ENCODE measurements at places on chromosomes 1 and 21.

- no peak for DNase-seq
Measured at GRCh38 chr1:160880216-160880615, 4.8 kb downstream of the ITLN1 start.

DNA sequence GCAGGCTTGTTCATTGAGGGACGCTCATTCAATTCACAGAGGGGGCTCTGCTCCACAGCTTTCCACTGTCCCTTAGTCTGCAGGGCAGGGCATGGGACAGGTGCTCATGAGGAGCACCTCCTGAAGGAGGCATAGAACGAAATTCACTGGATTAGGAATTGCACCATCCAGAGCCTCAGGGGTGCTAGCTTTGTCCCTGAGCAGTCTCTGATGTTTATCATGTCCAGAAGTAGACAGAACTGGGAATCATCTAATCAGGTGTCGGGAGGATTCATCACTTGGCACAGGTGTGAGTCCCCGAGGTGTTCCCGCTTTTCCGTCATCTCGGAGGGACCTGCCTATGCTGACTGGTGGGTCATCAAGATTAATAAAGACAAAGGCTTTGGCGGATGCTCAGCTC is 321.4 kb downstream of the AJAP1 start:
- DNase-seq = no peak

DNA sequence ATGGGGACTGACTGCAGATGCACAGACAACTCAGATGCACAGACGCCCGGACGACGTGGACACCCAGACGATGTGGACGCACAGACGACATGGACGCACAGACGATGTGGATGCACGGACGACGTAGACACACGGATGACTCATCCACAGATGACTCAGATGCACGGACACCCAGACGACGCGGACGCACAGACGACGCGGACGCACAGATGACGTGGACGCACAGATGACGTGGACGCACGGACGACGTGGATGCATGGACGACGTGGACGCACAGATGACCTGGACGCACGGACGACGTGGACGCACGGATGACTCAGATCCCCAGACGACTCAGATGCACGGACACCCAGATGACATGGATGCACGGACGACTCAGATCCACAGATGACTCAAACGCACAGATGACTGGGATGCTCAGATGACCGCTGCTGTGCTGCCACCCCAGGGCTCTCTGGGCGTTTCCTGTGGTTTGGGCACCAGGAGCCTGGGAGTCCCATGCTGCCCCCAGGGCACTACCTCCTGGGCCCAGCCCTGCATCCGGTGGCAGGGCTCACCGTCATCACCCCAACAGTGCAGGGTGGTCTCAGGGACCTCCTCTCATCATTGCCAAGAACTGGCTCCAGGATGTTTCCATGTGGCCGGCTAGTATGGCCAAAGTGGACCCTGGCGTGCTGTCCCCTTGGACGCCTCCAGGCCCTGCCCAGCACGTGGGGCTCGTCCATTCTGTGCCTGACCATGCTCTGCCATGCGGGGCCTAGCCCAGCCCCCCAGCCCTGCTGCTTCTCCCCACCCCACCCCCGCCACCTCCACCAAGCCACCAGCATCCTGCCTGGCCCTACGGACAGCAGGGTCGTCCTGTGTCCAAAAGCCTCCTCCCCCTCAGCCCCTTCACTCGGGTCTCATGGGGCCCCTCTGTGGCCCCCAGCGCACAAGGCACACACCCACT is 14.0 kb downstream of the FAAP20 start:
- no peak for DNase-seq

DNA sequence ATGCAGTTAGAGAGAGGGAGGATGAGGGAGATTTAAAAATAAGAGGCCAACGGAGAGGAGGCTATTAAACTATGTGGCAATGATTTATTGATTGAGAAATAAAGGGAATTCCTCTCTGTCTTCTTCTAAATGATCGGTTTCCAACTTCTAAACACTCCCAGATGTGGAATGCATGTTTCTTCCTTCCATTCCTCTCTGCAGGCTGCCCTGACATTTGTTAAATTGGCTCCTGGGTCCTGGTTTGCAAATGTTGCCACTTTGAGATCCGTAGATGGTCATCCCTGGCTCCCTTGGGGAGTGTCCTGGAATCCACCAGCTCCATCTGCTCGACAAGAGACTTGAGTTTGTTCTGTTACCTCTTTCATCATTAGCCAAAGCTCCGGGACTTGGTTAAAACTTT is 10.3 kb upstream of the C1orf198 start:
- no peak for DNase-seq

- DNase-seq = no peak
Measured at GRCh38 chr1:186429017-186429416, 31.9 kb downstream of the PDC start.

GRCh38 chr1:111735858-111736544 is 3.2 kb downstream of the INKA2 start:
- no peak for DNase-seq

DNA sequence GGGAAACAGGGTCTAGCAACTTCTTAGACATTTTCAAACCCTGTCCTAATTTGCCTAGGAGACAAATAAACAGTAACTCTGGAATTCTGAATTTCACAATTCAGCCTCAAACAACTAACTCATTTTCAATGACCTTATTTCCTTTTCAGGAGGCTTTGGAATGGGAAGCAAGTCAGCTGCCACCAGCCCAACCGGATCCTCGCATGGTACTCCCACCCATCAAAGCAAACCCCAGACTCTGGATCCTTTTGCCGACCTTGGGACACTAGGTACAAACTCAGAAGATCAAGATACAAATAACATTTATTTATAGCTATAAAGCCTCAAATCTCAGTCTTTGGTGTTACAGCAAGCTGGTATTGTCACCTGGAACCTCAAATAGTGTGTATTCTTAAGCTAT is 18.9 kb upstream of the LEPR start:
- DNase-seq = no peak

DNA sequence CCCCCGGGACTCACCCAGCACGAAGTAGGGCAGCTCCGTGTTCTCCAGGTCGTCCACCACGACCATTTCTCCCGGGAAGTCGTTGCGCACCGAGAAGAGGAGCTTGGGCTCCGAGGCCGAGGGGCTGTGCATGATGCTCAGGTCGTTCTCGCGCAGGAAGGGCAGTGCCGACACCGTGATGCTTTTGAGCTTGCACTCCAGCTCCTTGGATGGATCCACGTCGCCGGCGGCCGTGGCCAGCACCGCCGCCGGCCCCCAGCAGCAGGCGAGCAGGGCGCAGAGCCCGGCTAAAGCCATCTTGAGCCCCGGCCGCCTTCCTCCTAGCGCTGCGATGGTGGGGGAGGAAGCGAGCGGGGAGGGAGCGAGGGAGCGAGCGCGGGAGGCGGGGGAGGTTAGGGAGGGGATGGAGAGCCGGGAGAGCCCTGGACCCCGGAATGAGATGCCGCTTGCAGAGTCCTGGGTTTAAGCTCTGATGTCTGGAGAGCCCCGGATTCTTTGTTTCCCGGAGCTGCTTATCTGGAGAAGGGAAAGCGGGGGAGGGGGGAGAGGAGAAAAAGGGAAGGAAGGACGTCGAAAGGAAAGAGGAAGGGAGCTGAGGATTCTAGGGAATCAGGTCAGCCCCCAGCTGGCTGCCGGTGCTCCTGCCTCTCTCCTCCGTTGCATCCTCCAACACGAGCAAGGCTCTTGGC is at the start of gene ASTN1:
Gene ASTN1, minus strand, starts transcription at position 333 of the 689 bp plus-strand sequence. Its CDS starts 36 bp downstream, at position 297.
- no peak for DNase-seq

GRCh38 chr1:214377485-214377884 is 96.5 kb downstream of the SMYD2 start:
- no peak for DNase-seq

GRCh38 chr1:235902677-235903542 is 36.2 kb upstream of the LYST start:
- no peak for DNase-seq

- DNase-seq = no peak
Measured at GRCh38 chr1:159509440-159510228, 26.2 kb downstream of the OR10J5 start.

DNA sequence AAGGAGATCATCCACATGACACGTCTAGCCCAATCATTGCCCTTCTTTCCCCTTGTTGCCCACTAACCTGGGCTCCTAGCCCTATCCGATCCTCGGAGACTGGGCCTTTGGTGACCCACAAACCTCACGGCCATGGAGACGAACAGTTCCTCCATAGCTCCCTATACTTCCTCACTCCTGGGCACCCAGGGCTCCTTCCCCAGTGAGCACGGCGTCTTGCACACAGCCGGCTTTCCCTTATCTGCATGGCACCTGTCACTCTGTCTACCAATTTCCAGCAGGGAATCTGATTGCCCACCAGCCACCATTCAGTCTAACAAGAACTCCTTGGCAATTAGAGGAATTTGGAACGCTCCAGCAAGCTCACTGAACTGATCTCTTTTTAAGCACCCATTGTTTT is 3.1 kb downstream of the GNG4 start:
- no peak for DNase-seq

DNA sequence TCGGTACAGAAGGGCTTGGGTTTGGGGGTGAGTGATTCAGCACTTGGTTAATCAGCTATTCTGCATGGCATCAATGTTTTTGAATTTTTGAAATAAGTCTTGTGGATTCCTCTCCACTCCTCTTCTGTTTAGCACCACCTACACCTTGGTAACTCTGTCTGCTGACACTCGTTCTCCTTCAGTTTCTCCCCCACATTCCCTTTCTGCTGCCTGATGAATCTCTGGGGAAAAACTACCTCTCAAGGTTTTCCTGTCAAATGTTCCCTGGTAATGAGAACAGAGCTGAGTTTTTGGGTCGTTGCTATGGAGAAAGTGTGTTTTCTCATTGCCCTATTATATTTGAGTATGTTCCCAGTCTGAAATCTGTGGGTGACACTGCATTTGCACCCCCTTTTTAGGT is 108.2 kb downstream of the GABPA start:
- no peak for DNase-seq

DNA sequence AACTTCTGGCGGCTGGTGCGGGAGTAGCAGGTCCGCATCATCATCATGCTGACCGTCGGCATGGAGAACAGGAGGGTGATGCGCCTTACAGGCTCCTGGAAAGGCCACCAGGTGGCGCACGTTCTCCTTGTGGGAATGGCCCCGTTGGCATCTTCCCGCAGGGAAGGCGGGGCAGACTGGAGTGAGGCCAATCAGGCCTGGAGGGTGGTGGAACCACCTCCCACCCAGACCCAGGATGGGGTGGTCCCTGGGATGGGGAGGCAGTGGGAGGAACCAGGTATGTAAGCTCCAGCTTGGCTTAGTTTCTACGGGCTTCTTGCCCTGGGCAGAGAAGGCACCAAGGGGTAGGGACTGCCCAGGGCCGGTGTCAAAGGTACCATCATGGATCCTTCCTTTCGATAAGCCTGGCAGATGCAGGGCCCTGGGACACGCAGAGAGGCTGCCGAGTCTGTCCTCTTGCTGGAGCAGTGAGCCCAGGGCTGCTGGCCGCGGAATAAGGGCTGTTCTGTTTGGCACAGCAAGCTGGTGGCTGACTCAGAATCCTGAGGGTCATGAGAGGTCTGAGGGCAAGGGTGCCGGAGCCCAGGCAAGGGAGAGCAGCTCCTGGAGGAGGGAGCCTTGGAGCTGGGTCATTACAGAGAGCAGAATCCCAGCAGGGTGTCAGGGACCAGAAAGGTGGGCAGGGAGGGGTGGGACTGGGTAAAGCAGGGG is 8.7 kb upstream of the LGR6 start:
- peak; percentile 71 for DNase-seq

DNA sequence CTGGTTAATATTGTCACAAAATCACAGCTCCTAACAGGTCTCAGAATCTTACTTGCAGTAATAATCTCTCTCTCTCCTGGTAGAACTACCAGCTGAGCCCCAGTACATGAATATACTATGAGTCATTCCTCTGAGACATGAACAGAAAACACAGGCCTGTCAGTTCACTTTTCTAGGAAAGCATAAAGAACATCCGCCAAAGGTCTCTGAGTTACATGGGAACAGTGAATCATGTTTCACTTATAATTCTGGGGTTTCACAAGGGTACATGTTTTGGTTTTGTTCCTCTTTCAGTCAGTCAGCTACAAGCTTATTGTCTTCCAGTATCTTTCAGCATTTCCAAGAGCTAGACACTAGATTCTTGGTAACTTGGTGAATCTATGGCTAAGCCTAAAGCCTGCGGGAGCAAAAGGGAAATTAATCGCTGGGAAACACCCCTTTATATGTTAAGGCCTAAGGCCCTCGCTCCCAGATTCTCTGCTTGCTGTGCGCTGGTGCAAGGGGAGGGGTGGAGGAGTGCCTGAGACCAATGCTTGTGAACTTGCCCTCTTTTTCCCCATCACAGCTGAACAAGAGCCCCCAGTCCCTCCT is 31.7 kb downstream of the IFNGR2 start:
- DNase-seq = no peak

GRCh38 chr1:56396581-56396980 is 182.8 kb downstream of the PLPP3 start:
- no peak for DNase-seq

DNA sequence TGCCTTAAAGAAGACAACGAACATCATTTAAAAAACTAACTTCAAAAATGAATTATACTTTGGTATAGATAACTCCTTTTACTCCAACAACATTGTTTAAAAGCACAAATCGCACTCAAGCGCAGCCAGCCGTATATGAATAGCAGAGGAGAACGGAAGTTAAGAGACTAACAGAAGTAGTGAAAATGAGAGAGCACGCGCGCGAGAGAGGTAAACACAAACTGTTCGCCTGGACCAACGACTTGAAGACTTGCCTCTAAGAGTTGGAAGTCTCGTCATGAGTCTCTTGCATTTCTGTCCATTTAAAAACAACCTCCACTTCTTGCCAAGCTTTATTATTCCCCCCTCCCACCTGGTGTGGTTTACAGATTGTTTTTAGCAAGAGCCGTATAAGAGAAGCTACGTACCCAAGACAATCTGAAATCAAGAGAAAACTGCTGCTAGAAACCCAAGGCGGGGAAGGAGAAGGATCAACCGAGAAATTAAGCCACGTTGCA is 479 bp downstream of the SELENOF start:
- DNase-seq = peak; percentile 15

DNA sequence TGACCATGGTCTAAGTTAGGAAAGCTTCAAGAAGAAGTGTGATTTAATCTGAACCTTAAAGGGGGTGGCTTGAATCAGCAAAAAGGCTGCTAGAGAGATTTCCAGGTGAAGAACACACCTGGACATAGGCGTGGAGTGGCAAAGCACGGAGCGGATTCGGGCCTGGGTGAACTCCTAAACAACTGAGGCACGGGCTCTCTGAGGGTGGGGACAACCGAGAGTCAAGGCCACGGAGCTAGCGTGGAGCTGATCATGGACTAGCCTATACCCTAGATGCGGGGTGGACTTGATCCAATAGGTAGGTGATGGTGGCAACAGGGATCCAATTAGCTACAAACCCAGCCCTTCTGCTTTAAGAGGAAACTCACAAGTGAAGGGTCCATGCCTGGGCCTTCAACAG is 27.8 kb downstream of the SYT2 start:
- DNase-seq = no peak

DNA sequence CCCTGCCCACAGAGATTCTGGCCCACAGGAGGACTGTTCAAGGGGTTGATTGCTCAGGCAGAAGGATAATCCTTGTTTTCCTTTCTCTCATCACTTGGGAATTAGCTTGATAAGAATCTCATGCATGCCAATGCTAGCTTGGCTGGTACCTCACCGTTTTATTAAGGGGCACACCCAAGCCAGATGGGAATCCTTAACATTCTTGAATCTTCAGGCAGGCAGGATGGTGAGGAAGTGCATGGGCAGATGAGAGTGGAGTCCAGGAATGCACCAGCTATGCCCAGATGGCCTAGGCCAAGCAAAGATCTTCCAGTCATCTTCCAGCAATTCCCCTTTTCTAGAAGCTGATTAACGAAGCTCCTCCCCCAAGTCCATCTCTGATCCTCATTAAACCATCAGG is 4.1 kb upstream of the LCE7A start:
- no peak for DNase-seq
